NCI-H2171 treated with DMSO at 0.1 percent for 48 hours (cell line): ENCODE measurements at places on chromosomes 2 and 18.

GRCh38 chr2:3344897-3345296 is 32.7 kb downstream of the EIPR1 start:
- DNase-seq = no peak

DNA sequence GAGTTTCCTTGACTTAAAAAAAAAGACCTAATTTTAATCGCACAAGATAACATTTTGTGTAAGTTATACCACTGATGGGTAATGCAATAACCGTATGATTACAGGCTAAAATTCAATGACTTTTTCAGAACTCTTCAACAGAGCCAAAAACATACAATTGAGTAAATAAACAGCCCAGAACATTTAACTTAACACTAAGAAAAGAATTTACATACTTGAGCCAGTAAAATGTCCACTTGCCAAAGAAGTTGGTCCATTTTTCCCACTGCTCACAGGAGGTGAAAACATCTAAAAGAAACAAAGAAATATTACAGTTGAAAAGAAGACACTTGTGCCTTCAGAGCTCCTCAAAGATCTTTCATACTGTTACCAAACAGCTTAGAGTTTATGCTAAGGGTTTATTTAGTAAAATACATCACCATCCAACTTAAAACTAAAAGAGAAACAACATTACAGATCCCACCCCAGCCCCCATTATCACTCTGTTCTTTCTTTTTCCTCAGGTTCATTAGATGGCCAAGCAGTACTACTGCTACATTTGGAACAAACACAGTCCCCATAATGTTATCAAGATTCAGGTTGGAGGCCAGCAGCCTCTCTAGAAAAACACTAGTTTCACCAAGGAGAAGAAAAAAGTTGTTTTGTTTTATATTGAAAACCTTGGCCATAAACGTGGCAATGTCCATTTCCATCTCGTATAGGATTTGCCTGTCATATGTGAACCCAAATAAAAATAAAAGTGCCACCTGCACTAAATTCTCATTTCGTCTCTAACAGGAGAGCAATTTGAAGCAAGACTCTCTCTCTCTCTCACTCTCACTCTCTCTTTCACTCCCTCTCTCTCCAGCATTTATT is 2.7 kb downstream of the TCF4 start:
- DNase-seq = no peak

DNA sequence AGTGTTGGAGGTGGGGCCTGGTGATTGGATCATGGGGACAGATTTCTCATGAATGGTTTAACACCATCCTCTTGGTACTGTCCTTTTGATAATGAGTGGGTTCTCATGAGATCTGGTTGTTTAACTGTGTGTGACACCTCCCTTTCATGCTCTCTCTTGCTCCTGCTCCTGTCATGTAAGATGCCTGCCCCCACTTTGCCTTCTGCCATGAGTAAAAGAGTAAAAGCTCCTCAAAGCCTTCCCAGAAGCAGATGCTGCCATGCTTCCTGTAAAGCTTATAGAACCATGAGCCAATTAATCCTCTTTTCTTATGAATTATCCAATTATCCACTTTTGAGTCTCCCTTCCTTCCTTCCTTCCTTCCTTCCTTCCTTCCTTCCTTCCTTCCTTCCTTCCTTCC is 317.7 kb downstream of the RDH14 start:
- no peak for DNase-seq

DNA sequence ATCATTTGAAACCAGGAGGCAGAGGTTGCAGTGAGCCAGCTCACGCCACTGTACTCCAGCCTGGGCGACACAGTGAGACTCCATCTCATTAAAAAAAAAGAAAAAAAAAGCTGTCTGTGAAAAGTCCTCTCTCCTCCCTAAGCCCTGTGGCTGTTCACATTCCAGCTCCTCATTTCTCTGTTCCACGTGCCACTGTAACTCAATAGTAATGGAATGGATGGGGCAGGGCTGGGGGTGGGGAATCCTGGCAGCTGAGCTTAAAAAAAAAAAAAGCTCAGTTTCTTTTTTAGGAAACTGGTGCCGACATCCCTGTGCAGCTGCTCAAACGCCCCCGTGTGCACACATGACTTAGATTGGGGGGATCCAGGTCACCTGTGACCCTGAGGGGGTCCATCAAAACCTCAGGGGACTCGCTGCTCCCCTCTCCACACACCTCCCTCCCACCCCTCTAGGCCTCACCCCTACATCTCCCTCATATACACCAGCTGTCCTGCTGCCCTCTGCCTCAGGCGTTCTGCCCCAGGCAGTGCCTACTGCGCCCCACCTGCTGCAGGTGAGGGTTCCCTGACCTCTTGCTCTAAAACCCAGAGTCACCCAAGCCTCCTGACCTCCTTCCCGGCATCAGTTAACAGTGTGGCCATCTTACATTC is 255.4 kb downstream of the AGAP1 start:
- DNase-seq = no peak

DNA sequence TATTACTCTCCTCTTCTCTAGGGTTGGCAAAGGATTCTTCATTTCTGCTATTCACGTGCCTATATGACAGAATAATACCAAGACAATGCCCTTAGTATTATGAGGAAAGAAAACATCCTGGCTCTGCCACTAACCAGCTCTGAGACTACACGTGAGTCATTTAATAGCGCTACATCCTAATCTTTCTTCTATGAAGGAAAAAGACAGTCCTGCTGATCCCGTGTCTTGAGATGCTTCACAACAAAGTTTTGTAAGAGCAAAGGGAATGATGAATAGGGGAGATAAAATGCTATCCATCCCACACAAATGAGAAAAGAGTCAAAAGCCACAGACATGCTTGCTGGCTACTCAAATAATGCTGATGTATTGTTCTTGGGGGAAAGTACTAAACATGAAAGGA is 152.8 kb downstream of the PID1 start:
- DNase-seq = no peak

DNA sequence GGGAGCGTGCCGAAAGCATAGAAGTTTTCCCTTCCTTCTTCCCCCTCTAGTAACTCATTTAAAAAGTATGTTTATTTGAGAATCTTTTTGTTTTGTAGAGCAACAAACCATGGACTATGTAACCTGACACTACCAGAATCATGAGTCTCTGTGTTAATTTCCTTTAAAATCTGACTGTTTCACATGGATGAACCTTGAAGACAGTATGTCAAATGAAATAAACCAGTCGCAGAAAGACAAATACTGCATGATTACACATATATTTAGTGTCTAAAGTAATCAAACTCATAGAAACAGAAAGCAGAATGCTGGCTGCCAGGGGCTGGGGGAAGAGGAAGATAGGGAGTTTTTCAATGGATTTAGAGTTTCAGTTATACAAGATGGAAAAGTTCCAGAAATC is 32.3 kb downstream of the PTPN2 start:
- DNase-seq = peak; percentile 16

GRCh38 chr18:13793819-13794218 is 30.1 kb upstream of the MC5R start:
- peak; percentile 4 for DNase-seq

GRCh38 chr2:70724366-70724765 is 43.6 kb downstream of the ADD2 start:
- no peak for DNase-seq

GRCh38 chr2:164620873-164621763 is at the start of gene GRB14:
Gene GRB14 (minus strand): TSS chr2:164621482. CDS start chr2:164621309, 173 bp downstream.
- peak; percentile 25 for DNase-seq

DNA sequence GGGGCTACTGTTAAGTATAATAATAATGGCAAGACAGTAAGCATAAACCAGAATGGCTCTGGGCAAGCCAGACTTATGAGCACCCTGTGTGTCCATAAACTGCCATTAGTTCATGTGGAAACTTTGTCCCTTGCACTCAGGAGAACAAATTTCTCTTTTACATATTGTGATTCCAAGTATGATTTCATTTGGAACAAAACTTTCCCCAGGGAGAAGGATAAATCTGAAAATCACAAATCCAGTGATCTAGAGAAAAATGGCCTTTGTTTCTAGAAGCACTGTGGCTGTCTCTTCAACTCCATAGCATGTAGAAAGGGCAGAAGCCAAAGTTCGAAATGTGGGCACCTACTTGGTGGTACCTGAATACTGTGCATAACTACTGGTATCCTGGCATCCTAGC is 823.7 kb upstream of the SOX11 start:
- DNase-seq = no peak

DNA sequence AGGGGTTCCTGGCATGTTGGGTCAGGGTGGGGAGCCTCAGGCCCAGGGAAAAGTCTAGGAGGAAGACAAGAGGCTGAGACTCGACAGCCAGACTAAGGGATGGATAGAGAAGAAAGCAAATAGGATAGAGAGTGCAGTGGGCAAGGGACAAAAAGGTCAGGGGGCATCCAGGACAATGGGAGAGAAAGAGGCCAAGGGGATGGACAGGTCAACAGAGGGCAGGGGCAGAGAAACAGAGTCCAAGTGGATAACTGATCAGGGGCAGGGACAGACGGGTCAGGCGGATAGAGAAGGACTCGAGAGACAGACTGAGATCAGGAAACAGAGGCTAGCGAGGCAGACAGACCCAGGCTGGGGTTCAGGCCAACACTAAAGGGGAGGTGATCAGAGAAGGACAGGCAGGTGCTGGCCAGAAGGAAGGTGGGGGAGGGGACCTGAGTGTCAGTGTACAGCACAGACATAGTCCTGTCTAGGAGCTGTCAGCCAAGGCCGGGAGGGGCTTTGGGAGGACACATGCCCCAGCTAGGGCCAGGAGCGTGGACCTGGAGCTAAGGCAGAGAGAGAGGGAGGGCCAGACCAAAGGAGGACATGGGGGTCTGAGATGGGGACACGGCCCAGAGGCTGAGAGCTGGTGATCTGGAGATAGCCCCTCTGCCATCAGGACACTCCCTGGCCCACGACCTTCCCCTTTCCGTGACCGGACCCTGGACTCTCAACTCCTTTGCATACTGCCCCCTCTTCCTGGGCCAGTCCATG is 12.2 kb downstream of the ASIC4 start:
- no peak for DNase-seq

DNA sequence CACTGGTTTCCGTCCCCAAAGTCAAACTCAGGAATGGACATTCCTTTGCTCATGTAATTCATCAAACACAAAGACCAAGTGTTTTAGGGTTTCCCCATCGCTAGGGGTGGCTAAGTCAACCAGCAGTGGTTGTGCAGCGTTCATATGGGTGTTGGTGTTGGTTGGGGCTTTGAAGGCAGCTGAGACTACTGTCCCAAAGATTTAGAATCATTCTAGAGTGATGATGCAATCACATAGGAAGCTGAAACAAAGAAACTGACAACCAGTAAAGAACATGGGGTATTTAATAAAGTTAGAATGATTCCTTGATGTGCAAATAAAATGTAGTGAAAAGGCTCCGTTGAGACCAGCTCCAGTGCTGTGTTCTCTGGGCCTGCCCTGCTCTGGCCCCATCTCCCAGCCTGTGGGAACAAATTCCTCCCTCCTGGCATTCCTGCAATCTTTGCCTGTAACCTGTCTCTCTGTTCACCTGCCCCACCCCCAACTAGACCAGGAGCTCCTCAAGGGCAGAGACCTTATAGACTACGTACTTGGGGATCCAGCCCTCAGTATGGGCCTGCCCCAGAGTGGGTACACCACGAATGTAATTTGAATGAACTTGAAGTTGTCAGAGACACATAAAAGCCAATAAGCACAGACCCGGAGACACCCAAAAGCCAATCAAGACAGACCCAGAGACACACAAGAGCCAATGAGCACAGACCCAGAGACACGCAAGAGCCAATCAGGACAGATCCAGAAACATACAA is 191.7 kb upstream of the TWIST2 start:
- no peak for DNase-seq

DNA sequence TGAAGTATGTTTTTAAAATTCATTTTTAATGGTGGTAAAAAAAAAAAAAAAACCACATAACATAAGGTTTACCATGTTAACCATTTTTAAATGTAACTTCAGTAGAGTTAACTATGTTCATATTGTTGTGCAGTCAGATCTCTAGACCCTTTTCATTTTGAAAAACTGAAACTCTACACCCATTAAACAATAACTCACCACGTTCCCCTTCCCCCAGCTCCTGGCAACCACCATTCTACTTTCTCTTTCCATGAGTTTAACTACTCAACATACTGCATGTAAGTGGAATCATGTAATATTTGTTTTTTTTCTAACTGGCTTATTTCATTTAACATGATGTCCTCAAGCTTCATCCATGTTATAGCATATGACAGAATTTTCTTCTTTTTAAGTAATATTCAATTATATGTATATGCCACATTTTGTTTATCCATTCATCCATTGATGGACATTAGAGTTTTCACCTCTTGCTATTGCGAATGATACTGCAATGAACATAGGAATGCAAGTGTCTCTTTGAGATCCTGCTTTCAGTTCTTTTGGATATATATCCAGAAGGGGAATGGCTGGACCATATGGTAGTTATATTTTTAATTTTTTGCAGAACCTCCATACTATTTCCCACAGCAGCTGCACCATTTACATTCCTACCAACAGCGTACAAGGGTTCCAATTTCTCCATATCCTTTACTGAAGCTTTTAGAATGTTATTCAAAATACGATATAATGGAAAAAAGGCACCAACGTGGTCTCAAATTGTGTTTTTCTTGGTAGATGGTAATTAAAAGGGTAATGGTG is 91.0 kb downstream of the SPTBN1 start:
- DNase-seq = no peak

DNA sequence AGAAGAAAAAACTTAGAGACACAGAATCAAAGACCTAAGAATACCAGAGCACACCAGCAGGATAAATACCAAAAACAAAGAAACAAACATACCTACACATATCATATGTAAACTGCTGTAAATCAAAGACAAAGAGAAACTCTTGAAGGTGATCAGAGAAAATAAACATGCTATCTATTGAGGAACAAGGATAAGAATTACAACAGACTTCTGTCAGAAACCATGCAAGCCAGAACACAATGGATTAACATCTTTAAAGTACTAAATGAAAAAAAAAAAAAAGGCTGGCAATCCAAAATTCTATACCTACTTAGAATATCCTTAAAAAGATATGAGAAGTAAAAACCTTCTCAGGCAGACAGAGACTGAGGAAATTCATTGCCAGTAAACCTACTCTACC is 51.6 kb upstream of the MGAT4A start:
- DNase-seq = no peak

- DNase-seq = peak; percentile 76
Measured at GRCh38 chr2:202375033-202375608, 1.0 kb upstream of the BMPR2 start.

DNA sequence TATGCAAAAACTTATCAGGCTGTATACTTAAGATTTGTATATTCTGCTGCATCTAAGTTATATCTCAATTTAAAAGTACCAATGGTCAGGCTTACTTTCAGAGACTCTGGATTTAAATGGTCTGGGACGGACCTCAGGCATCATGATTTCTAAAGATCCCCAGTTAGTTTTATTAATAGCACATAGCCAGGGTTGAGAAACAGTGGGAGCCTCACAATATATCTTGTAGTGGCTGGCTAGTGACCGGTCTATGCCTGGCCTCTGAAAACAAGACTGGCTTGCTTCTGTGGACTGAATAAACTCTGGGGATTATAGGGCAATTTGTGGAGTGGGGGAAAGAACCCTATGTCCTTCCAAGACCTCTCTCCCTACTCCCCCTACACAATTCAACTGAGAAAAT is 162.5 kb upstream of the SLC1A4 start:
- no peak for DNase-seq

- DNase-seq = peak; percentile 35
Measured at GRCh38 chr2:170928036-170928823, 823 bp upstream of the GORASP2 start.
